ENCODE measurements at places on chromosomes 16 and 17.

DNA sequence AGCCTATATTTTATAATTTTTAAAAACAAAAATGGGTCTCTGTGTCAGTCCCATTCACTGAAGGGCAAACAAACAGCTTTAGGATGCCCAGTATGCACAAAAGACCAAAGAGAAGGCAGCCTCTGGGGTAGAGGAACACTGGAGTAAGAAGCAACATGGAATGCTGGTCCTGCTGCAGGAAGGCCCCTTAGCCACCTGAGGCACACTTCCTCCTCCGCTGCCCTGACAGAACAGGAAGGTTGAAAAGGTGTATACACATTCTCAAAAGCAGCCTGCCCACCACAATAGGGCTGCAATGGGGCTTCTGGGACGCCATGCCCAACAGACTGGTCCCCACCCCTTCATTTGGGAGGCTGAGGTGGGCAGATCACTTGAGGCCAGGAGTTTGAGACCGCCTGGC lies 19.5 kb downstream of the TOM1L2 start:
- DNase-seq = no peak

DNA sequence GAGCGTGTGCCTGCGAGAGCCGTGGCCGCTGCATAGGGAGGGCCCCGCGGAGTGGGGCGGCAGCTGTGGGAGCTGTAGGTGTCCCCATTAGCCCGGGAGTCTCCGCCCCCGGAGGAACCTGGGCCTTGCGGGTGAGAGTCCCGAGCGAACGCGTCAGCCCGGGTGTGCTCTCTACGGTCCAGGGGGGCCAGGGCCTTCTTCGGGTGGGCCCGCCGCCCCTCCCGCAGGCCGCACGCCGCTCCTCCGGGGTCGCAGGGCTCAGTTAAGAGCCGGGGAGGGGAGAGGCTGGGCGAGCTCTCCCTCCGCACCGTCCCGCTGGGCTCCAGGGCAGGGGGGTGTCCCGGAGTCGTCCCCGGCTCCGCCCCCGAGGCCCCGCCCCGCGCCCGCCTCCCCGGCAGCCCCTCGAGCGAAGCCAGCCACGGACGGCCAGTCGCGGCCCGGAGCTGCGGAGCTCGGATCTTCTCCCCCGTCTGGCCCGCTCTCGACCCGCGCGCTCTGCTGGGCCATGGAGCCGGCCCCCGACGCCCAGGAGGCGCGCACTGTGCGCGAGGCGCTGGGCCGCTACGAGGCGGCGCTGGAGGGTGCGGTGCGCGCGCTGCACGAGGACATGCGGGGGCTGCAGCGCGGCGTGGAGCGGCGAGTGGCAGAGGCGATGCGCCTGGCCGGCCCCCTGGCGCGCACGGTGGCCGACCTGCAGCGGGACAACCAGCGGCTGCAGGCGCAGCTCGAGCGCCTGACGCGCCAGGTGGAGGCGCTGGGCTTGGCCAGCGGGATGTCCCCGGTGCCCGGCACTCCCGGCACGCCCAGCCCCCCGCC lies at the start of gene SMTNL2:
SMTNL2 (plus strand) TSS at position 429 of the 816 bp plus-strand sequence; CDS start at position 506, 77 bp downstream.
- no peak for DNase-seq

- no peak for DNase-seq
These were observed 43.8 kb downstream of the RMI2 start for GRCh38 chr16:11389083-11389482.

GRCh38 chr17:1120596-1121441 lies 59.0 kb downstream of the ABR start:
- no peak for DNase-seq

- no peak for DNase-seq
These were observed 11.5 kb downstream of the ZNF597 start for GRCh38 chr16:3431779-3432219.

DNA sequence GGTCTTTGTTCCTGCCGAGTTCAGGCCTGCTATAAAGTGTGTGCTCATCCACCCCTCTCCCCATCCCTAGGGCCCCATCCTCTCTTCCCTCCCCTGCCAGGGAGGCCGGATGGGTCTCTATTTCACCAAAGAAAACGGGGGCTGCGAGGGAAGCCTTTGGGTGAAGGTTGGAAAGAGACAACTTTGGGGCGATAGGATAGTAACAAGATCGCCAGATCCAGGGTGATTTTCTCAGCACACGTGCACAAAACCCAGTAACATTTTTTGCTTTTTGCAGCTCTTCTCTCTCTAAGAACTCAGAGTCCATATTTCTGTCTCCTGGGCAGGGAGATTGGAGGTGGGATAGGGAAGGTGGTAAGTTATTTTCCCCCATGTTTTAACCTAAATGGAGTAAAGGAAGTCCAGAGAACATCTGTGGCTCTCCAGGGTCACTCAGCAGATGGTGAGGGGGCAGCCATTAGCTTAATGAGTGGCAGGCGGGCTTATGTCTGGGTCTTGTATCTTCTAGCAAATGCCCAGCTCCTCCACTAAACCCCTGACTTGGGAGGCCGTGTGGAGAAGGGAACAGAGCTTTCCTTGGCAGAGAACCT lies 6.9 kb downstream of the CCR7 start:
- DNase-seq = no peak

- DNase-seq = no peak
These were observed 1.5 kb downstream of the SLC35G3 start for GRCh38 chr17:35192708-35193107.
